GM18507 (cell line): ENCODE measurements at places on chromosomes 7 and 10.

DNA sequence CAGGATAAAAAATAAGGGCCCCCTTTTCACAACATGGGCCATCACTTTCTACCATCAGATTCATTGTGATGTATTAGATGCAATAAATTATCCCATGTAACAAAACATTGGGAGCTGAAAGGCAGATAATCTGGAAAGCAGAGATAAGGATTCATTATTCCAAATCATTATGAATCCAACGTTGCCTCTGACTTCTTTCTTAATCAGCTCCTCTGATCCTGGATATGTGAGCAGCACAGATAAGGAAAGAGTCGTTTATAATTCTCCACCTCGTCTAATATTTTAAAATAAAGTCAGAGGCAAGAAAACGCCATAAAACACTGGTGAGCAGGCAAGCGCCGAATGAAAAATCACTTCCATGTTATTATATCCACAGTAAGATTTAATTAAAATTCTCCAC, 13.8 kb upstream of the GATA3 start:
- no peak for DNase-seq

DNA sequence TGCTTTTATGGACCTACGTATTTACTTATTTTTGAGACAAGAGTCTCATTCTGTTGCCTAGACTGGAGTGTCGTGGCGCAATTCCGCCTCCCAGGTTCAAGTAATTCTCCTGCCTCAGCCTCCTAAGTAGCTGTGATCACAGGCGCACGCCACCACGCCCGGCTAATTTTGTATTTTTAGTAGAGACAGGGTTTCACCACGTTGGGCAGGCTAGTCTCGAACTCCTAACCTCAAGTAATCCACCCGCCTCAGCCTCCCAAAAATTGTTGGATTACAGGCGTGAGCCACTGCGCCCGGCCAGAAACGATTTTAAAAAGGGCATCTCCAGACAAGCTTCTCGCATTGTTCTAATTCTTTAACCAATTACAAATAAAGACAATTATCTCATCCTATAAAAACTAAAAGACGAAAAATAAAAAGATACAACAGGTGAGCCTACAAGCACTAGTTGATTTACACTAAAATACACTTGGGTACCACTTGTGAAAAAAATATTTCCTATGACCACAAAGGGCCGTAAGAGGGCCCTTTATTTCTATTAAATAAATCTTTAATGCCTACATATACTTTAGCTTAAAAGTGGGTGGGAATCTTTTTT, 2.4 kb downstream of the TRA2A start:
- DNase-seq = no peak

- no peak for DNase-seq
Measured at GRCh38 chr7:139127648-139128047, 18.1 kb upstream of the ZC3HAV1 start.

DNA sequence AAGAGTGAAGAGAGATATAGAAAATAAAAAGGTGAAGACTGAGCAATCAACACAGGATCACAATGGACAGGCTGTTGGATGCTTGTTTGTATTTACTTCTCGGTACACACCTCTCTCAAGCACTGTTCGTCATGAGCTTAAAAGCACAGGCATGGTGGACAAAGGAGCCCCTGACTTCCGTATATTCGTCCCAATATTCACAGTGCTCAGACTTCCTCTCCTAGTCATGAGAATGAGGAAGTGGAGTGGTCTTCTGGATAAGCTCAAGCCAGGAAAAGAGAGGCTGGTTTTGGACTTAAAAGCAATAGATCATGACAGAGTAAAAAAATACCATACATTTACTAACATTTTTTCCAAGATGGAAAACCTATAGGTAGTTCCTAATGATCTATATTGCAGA, 172.5 kb downstream of the SORCS1 start:
- DNase-seq = no peak

DNA sequence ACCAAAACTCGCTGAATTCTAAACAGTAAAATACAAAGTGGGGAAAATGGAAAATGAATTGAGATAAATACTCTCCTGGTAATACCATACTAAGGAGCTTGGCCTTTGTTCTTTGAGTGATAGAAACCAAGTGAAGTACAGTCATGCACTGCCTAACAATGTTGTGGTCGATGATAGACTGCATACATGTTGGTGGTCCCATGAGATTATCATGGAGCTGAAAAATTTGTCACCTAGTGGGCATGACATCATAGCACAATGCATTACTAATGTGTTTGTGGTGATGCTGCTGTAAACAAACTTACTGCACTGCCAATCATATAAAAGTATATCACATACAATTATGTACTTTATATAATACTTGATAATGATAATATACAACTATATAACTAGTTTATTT, 419.1 kb downstream of the ARL4A start:
- no peak for DNase-seq

DNA sequence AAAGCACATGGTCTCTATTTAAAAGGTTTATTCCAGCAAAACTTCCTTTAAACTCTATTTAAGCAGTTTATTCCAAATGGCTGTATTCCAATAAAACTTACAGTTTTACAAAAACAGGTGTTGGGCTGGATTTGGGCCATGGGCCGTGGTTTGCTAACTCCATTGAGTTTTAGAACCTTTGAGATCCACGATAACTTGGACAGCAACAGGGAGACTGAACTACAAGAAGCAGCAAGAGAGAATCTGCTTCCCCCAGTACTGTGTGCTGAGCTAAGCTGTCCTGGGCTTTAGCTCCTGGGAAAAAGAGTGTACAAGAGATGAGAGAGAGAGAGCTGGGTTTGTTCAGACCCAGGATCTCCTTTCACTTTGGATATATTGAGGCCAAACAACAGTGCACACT, 204.0 kb upstream of the CELF2 start:
- DNase-seq = no peak

DNA sequence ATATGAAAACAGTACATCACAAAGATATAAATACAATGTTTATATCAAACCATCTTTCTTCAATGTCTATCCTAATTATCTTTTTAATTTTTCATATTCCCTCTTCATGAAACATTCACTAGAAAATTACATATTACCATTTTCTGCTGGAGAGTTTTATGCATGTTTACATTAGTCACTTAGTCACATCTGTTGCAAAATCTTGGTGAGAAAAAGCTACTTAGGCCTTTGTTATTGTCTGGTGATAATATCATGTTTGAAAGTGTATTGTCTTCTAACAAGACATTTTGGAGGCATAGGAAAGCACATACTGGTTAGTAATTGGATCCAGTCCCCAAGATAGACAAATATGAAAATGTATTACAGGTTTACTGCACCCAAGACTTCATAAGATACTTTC, 163.6 kb downstream of the GNAI1 start:
- DNase-seq = no peak

DNA sequence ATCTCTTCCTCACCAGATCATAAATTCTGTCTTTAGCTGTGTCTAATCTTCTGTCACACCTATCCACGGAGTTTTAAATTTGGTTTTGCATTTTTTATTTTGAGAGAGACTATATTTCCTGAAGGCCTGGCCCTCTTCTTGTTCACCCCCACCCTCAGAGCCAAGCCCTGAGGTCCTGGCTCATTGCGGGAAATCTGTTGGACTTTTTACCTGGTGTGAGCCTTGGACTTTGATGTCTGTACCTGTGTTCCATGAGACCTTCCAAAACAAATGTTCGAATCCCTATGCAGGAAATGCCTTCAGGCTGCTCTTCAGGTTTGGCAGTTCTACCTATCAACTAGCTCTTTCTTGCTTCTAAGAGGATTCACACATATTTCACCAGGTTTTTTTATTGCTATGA, 175.2 kb upstream of the GRB10 start:
- no peak for DNase-seq

- no peak for DNase-seq
Measured at GRCh38 chr7:141291541-141291940, 217.7 kb downstream of the TMEM178B start.

DNA sequence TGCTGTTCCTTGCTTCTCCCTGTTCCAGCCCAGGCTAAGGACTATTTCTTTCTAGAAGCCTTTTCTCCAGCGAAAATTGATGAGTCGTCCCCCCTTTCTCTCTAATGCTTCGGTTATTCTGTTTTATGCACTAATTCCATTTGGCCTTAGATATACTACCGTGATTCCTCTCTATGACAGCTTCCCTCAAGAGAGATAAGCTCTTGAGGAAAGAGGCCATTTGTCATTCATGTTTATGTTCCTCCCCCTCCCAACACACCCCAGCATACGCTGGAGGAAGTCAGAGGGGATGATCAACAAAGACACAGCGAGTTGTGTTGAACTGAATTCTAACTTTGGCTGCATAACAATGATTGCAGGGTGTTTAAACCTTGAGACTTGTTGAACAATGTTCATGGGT, 198.8 kb downstream of the BMPER start:
- no peak for DNase-seq

DNA sequence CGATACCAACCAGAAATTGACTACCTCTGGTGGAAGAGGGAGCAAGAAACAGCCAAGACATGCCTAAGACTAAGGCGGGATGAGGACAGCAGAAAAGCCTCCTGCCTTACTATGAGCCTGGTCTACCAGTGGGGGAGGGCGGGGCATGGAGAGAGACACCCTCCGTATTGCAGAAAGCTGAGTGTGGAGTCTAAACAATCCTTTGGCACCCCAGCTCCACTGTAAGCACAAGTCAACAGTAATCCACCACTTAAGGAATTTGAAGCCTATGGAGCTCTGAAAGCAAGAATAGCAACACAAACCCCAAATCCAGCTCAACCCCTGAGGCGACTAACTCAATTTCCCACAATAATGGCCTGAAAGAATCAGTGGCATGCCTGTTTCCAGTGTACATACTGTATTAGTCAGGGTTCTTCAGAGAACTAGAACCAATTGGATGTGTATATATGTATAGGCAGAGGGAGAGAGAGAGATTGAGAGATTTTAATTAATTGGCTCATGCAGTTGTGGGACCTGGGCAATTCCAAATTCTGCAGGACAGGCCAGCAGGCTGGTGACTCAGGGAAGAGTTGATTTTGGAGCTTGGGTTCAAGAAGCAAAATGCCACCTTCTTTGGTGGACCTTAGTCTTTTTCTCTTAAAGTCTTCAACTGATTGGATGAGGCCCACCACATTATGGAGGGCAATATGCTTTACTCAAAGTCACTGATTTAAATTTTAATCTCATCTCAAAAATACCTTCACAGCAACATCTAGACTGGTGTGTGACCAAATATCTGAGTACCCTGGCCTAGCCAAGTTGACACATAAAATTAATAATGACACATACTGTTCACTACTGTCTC, 13.5 kb downstream of the PPIF start:
- no peak for DNase-seq

GRCh38 chr10:15121707-15122106, 24.6 kb downstream of the RPP38 start:
- no peak for DNase-seq

DNA sequence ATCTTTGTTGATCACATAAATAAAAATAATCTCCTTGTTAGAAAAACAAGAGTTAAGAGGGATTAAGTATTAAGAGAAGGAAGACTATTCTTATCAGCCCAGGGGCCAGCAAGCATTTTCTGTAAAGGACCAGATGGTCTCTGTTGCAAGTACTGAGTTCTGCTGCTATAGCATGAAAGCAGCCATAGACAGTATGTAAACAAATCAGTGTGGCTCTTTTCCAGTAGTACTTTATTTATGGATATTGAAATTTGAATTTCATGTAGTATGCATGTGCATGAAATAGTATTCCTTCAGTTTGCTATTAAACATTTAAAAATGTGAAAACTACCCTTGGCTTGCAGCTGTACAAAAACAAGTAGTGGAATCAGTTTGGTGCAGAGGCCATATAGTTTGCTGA, 81.7 kb downstream of the STK31 start:
- no peak for DNase-seq

DNA sequence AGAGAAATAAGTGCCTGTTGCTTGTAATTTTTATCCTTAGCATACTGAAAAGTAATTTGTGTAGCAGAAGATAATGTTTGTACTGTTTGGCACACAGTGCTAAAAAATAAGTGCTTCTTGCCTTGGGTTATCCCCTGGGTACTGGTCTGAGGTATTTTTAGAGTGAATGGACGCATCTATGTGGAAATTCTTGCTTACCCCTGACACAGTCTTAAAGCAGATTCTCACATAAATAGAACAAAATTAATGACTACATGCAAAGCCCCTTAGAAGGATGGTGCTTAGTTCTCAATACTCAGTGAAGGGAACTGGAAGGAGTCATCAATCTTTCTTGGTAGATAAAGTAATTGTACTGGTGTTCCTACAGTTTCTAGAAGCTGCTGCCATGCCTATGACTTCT, 548.6 kb downstream of the ARL4A start:
- DNase-seq = no peak

- no peak for DNase-seq
Measured at GRCh38 chr7:143256932-143257331, 6.3 kb upstream of the GSTK1 start.

DNA sequence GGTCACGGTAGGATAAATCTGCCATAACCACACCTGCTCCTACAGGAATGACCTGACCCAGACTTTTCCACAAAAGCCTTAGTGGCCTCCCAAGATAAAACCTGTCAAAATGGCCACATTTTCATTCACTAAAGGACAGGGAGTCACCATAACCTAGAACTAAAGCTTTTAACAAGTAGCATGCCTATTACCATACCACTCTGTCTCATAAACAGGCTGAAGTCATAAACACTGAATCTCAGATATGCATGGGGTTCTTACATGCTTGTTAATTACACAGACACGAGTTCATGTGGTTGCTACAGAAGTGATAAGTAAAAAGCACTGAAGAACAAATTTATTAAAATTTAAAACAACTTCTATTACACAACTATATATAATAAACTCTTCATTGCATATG, 56.0 kb downstream of the HIPK2 start:
- DNase-seq = no peak

DNA sequence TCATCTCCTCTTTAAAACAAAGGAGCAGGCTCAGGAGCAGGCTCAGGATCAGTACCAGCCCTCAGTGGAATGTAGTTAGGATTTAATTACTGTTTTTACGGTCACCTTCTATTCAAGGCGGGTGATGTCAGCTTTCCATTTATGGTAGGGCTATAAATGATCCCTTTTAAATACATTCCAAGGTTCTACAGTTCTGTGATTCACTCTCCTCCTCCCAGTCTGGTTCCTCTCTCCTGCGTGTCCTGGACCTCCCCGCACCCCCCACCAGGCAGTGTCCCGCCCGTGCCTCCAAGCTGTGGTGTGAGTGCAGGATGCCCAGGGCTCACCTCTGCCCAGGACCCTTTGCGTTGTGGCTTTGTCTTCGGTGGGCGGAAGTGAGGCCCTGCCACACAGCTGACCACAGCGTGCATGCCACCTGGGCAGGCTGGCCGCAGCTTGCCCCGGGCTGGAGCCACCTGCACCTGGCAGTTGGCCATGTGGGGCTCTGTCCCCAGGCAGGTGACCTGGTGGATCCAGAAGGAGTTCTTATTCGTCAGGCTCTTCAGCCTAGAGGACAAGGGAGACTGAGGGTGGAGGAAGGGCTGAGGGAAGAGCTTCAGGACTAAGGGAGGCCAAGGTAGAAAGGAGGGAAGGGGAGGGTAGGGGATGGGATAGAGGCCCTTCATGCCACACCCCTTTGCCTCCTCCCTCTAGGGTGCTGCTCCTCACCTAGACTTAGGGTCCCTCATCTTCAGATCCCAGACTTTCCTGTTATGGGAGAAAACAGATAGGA, 9.1 kb downstream of the LOXL4 start:
- no peak for DNase-seq
